ENCODE measurements at places on chromosomes 12 and 14.
A peak's percentile ranks its signal among the peaks of the same experiment; 100 is the strongest.

DNA sequence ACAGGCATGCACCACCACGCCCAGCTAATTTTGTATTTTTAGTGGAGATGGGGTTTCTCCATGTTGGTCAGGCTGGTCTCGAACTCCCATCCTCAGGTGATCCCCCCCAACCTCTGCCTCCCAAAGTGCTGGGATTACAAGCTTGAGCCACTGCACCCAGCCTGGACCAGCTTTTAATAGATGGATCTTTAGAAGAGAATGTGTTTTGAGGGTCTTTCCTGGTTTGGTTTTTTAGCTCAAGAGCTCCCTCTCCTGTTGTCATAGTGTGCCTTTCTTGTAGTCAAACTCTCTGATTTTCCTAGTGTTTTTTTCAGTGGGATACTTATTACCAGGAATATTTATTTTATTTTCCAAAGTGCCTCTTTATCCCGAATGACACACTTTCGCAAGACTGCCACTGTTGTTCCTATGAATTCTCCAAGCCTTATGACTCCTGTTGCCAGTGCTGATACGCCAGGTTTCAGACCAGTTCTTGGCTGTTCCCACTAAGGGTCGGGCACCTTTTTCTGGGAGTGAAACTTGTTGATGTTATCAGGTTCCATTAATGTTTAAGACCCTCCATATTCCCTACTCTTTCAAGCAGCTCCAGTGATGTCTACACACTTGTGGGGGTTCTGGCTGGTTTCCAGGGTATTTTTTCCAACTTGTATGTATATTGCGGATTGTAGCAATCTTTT lies 31.5 kb upstream of the LIMA1 start:
- peak; percentile 22 for DNase-seq

DNA sequence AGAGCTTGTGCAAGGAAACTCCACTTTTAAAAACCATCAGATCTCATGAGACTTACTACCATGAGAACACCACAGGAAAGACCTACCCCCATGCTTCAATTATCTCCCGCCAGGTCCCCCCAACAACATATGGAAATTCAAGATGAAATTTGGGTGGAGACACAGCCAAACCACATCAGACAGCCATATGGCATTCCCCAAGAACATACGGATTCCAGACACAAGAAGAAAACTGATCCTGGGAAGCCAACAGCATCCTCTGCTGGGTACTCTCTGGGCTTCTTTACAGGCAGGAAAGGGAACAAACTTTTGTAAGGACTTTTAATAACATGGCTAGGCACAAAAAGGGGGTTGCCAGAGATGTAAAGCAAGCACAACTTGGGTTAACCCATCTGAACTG lies 127.2 kb downstream of the TMEM132C start:
- no peak for DNase-seq

GRCh38 chr12:46490635-46491034 lies 118.1 kb upstream of the SLC38A2 start:
- no peak for DNase-seq

DNA sequence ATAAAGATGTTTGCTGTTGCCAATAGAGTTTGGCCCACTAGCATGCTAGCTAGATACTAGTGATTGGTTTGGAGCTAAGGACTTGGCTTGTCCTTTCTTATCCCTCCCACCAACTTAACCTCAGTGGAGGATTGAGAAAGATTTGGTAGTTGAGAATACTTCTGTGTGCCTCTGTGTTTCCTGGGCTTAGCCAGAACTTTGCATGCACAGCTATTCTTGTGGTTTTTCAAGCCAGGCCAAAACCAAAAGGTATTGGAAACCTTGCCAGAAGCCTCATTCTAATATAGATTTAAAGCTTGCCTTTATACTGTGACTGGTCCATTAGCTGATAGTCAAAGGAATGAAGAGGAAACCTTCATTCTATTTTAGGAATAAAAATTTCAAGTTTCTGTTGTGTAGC lies 188.5 kb downstream of the CCDC91 start:
- no peak for DNase-seq

DNA sequence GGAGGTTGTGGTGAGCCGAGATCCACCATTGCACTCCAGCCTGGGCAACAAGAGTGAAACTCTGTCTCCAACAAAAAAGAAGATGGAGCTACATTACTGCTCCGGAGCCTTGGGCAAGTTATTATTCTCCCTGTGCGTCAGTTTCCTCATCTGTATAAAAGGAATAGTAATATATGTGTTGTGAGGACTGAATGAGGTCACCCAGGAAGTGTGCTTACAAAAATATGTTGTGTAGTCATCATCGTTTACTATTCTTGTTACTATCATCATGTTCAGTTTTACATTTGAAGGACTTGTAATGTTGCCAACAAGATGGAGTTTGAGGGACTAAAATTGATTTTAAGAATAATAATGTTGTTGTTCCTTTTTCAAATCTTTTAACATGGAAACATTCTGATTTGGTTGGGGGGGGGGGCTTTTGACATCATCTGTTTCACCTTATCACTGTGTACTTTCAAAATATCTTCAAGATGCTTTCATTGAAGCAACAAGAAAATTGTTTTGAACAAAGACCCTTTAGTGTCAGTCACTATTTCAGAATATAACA lies 156.8 kb downstream of the PDE3A start:
- no peak for DNase-seq

GRCh38 chr14:34833549-34834523 lies 41.3 kb downstream of the BAZ1A start:
- no peak for DNase-seq

- no peak for DNase-seq
Measured at GRCh38 chr12:79595273-79595672, 95.5 kb downstream of the PAWR start.

- no peak for DNase-seq
Measured at GRCh38 chr12:47965581-47965980, 2.2 kb downstream of the TMEM106C start.

DNA sequence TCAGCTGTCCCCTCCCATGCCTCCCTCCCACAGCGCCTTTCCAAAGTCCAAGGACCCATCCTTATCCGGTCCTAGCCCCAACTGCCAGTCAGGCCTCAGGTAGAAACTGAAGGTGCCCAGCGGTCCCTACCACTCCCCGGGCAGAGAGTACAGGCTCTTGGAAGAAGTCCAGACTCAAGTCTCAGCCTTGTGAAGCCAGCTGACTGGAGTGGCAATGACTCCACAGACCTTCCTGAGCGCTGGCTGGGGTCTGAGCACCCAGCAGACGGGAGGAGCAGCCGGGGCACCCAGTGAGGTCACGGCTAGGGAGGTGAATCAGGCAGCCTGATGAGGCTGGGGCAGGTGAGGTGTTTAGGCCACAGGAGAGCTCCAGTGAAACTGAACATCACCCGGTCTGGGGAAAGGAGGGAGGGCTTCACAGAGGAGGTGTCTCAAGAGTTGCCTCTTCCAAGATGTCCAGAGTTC lies 60.0 kb downstream of the ITPK1 start:
- no peak for DNase-seq

- DNase-seq = no peak
Measured at GRCh38 chr14:59422069-59422881, 42.9 kb downstream of the GPR135 start.

All from activated CD4-positive, alpha-beta T cell treated with anti-CD3 and anti-CD28 coated beads, Interleukin-2, amount 50 U/mL, for 16 hours (primary cell).